Skin of body (tissue), 3 donors: ENCODE measurements at places on chromosomes 6 and 20. TPM values are rescaled to one million over a fixed set of nuclear protein-coding genes. Genes with fewer than 3 reads are reported as not detected.

TBP gene
- 10.2 TPM for total RNA-seq

MEI4 gene
- total RNA-seq, result 0.10 TPM

PCK1 gene
- 51.4 TPM for total RNA-seq

RIPPLY2 gene
- total RNA-seq, result not detected

MCCD1 gene
- total RNA-seq, result not detected

SLC52A3 gene
- 1.5 TPM for total RNA-seq

TREML1 gene
- 0.49 TPM for total RNA-seq
